ENCODE measurements at places on chromosomes 3 and 15.

GRCh38 chr15:92634060-92634459 is 21.5 kb downstream of the FAM174B start:
- DNase-seq, result no peak

GRCh38 chr15:79948095-79948695 is 22.8 kb downstream of the BCL2A1 start:
- DNase-seq, result no peak

- no peak for DNase-seq
Measured at GRCh38 chr3:7737263-7737662, 764.4 kb upstream of the LMCD1 start.

DNA sequence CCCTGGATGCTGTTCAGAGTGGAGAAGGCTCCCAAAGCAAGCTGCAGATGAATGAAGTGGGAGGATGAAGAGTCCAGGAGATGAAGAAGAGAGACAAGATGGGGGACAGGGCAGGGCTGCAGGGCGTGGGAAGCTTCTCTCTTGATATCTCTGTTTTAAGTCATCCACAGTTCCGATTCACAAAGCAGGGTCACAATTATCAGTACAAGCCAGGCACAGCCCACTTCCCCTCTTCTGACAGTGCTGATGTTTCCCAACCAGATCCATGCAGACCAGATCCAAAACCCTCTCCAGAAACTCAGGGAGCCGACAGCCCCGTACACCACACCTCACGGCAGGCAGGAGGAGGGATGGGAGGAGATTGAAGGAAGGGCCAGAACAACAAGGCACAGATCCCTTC is 31.1 kb downstream of the NTRK3 start:
- no peak for DNase-seq

- no peak for DNase-seq
Measured at GRCh38 chr3:40864915-40865314, 334.4 kb upstream of the CTNNB1 start.

DNA sequence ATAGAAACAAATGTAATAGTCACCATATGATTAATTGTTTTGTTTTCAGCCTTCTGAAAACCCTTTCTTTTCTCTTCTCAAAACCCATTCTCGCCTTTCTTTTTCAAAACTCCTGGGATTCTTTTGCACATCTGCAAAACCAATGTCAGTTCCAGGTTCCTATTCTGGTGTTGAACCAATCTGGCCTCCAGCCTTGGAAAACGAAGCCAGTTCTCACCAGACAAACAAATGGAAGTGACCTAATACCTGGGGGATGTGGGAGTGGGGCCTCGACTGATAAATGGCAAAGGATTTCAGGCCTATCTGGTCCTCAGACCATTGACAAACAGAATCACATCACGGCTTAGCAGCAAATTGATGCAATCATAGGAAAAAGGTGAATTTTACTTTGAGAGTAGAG is 73.0 kb downstream of the COL8A1 start:
- no peak for DNase-seq

GRCh38 chr3:103052236-103052830 is 617.5 kb downstream of the ZPLD1 start:
- no peak for DNase-seq

Measured in posterior cingulate gyrus (tissue), 11 donors.